ENCODE measurements at places on chromosomes 1 and 21.

GRCh38 chr21:39867198-39867650 lies at the start of gene PCP4:
TSS of gene PCP4 (plus strand) at chr21:39867438. CDS start at chr21:39867502, 64 bp downstream.
- no peak for DNase-seq

DNA sequence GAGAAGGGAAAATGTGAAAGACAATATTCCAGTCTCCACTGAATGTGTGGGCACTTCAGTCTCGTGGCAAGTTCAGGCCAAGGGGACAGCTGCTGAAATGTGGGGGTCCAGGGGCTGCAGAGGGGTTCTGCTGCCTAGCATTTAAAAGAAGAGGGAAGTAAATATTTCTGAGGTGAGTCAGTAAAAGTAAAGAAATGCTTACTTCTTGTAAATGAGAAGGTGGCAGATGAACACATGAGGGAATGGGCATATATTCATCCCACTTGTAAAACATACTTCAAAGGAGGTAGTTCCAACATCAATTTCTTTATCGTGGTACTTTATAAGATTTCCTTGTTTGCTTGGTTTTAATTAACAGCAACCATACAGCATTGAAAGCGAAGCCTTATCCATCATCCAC lies 63.1 kb upstream of the HIVEP3 start:
- DNase-seq = no peak

GRCh38 chr1:227890451-227891222 lies 57.1 kb downstream of the WNT9A start:
- no peak for DNase-seq

GRCh38 chr21:41636636-41637630 lies 129.0 kb upstream of the TMPRSS2 start:
- DNase-seq = no peak

- DNase-seq = no peak
Measured at GRCh38 chr1:169999761-170000160, 74.7 kb downstream of the KIFAP3 start.

DNA sequence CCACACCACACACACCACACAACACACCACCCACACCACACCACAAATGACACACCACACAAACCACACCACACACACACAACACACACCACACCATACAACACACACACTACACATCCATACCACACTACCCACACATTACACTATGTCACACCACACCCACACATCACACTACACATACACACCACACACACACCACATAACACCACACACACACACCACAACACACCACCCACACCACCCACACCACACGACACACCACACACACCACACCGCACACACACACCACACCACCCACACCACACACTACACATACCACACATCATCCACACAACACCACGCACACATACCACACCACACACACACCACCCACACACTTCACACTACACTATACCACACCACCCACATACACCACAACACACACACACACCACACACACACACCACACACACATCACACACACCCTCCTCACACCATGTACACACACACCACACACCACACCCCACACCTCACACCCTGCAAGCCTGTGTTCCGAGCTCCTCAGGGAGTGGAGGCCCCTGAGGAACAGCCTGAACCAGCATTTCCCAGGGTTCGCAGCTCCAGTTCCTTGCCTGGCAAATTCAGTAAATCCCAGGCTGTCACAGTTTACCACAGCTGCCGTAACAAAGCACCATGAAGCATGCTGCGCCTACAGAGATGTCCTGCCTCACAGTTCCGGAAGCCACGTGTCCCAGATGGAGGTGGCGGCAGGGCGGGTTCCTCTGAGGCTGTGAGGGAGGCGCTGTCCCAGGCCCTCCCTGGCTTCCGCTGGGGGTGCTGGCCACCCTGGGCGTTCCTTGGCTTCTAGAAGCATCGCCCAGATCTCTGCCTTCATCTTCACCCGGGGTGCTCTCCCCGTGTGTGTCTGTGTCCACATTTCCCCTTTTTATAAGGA lies 69.8 kb upstream of the ATP5PO start:
- no peak for DNase-seq

- no peak for DNase-seq
Measured at GRCh38 chr1:105137543-105138457, 1388.1 kb downstream of the AMY1C start.

DNA sequence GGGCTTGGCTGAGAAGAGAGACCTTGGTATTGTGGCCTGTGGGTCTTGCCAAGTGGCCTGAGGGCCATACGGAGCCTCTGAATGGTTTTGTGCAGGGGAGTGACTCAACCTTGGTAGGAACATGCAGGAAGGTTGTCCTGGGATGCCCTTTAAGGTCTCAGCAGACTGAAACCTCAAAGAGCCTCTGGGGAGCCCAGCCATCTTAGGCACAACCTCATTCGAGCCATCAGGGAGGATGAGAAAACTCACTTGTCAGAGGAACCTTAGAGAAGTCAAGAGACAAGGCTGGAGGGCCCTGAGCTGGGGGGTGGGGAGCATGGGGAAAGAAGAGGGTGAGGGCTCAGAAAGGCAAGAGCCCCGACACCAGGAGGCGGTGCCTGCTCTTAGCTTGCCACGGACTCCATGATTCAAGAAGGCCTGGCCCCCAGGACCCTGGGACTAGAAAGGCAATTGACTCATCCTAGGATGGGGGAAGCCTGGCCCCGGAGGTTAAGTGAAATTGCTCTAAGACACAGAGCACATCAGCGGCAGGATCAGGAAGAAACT lies 13.0 kb downstream of the IFI6 start:
- DNase-seq = no peak

- DNase-seq = no peak
Measured at GRCh38 chr1:32773764-32774463, 43.2 kb downstream of the YARS1 start.

DNA sequence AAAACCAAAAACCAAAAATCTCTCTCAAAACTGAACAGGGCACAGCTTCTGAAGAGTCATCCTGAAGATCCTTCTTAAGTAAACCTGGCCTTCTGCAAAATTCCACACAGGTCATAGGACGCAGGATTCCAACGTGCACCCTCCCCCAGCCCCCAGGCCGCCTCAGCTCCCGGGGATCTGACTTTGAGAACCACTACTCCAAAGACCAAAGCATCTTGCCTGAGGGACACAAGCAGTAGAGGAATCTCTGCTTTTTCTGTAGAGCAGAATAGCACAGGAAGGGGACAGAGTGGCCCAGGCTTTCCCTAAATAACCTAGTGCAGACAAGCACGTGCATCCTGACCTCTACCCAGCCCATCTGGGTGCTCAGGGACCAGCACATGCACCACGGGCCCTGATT lies 104.8 kb upstream of the VAMP3 start:
- DNase-seq = no peak

DNA sequence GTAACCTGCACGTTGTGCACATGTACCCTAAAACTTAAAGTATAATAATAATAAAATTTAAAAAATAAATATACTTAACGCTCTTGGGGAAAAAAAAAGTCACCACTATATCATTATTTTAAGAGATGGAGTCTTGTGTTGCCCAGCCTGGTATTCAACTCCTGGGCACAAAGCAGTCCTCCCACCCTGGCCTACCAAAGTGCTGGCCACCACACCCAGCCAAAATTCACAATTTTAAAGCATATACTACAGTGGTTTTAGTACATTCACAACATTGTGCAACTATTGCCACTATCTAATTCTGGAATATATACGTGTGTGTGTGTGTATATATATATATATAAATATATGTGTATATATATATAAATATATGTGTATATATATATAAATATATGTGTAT lies 5.9 kb downstream of the HMGN2 start:
- DNase-seq = no peak

DNA sequence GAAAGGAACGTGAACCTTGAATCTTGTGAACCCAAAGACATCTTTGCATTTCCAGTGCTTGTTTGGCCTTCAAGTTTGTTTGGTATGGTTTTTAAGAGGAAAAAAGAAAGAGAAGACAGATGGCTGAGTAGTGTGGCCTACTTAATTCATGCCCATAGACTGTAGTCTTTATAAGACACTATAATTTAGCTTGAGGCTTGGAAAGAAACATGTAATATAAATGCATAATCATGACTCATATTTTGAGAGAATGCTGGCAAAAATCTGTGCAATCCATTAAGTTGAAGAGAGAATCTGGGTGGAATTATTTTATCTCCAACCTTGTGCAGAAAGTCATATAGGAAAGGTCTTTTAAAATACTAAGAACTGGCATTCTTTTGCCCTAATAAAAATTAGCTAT lies 179.3 kb downstream of the SIPA1L2 start:
- DNase-seq = no peak

GRCh38 chr1:232547938-232548484 lies 81.9 kb downstream of the SIPA1L2 start:
- DNase-seq = no peak

DNA sequence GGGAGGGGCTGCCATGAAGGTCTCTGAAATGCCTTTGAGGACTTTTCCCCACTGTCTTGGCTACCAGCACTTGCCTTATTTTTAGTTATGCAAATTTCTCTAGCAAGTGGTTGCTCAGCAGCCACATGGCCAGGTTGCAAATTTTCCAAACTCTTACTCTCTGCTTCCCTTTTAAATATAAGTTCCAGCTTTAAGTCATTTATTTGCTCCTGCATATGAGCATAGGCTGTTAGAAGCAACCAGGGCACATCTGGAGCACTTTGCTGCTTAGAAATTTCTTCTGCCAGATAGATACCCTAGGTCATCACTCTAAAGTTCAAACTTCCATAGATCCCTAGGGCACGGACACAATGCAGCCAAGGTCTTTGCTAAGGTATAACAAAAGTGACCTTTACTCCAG lies 44.8 kb downstream of the DDAH1 start:
- no peak for DNase-seq

DNA sequence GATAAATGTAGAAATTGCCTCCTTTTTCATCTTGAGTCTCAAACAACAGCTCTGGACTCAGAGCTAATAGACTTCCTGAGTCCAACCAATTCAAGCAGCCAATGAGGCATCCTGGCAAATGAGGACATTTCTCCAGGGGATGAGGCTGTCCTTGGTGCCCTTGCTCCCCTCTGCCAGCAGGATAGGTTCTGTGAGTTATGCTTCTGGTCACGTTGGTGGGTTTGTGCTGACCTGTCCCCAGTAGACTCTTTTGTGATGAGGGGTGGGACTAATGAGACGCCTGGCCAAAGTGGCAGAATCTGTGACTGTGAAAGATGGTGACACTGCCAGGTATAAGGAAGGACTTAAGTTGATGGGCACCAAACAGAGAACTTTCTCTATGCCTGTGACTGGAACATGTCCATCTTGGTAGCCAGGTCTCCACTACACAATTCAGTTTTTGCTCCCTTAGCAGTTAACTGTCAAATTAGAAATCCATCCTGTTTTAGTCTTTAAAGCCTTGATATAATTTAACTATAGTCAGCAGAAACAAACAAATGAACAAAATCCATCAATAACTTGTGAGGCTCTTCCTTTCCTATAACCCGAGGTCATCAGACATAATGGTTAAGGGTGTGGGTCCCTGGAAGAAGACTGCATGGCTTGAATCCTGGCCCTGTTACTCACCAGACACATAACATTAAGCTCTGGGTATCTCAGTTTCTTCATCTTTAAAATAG lies 35.7 kb upstream of the THEM4 start:
- no peak for DNase-seq

GRCh38 chr1:6257541-6258069 lies 3.3 kb downstream of the GPR153 start:
- DNase-seq = no peak

DNA sequence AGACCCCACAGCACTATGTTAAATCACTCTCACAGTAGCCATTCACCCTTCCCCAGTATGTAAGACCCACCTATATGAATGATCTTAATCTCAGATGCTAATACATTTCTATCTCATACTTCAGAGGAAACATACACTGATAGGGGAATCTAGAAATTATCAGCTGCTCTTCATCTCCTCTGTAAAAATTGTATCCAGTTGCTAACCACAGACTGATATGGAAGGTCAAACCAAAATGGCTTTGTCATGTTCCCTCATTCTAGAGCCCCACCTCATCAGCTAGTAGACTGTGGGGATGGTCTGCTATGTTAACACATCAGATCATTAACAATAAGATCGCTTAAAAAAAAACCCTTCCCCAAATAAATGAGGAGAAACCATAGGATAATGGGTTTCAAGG lies 71.7 kb downstream of the UBR4 start:
- DNase-seq = no peak

GRCh38 chr1:1068517-1069055 lies 5.5 kb downstream of the RNF223 start:
- DNase-seq = no peak

- no peak for DNase-seq
Measured at GRCh38 chr1:23611601-23612327, 52.5 kb upstream of the ID3 start.

- no peak for DNase-seq
Measured at GRCh38 chr1:21337454-21337927, 47.2 kb upstream of the ECE1 start.

- no peak for DNase-seq
Measured at GRCh38 chr1:186628910-186629309, 51.3 kb downstream of the PTGS2 start.

DNA sequence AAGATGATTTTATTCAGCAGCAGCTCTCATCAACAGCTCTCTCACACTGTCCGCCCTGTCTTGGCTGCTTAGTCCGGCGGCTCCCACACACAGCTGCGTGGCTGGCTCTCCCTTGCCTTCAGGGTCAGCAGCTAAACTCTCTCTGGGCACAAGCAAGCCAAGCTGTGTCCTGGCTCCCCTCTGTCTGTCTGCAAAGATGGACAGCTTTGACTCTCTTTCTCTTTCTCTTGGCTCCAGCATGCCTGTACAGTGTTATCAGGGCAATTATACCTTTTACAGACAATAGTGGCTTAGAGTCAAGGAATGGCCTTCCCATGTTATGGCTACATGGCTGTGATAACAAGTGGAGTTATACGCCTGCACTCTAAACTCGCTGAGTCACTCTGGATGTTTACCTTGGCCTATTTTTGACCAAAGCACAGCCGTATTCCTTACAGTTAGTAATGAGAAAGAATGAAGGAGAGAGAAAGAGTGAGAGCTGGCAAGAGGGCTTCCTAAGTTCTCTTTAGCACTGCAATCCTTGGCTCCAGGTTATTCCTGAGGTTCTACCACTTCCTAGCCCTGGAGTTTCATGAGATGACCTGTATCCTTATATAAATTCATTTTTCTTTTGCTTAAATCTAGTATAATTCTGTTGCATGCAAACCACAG lies 59.9 kb upstream of the ZSWIM5 start:
- peak; percentile 97 for DNase-seq

DNA sequence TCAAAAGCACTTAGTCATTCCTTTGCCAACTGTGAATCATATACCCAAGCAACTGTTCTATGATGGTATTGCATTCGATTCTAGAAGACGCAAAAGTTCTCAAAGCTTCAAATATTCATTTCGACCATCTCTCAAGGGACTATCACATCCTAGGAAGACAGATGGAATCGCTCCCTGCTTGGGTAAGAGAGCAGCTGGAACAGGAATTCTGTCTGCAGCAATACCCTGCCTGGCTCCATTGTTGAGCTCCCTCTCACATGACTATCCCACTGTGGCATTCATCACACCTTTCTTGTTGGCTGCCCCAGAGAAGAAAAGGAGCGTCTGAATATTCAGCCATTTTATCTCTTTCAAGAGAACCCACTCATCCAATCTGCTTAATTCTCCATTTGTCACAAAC lies 397.7 kb downstream of the NTNG1 start:
- no peak for DNase-seq
